ENCODE measurements at places on chromosomes 7 and 10.
A peak's percentile ranks its signal among the peaks of the same experiment; 100 is the strongest.

GRCh38 chr10:35384265-35384868 lies 48.1 kb downstream of the CCNY start:
- no peak for DNase-seq
- no peaks in the 10 kb centered on the region for H3K4me1 ChIP-seq
- H3K27me3 ChIP-seq, result no peaks in the 10 kb centered on the region
- no peak overlapping the region for H3K4me3 ChIP-seq
- H3K36me3 ChIP-seq, result no peaks in the 10 kb centered on the region
- no peak overlapping the region for H3K27ac ChIP-seq

GRCh38 chr10:8054244-8054493 lies 319 bp upstream of the GATA3 start:
- H3K4me3 ChIP-seq, result peak overlapping the region; percentile 21
- H3K4me1 ChIP-seq, result peaks cover 31% of the 10 kb centered on the region
- no peaks in the 10 kb centered on the region for H3K36me3 ChIP-seq

GRCh38 chr7:47361746-47362215 lies 220.1 kb downstream of the TNS3 start:
- no peak overlapping the region for H3K4me3 ChIP-seq
- no peak overlapping the region for H3K27ac ChIP-seq
- peak; percentile 10 for DNase-seq
- H3K27me3 ChIP-seq, result no peaks in the 10 kb centered on the region

DNA sequence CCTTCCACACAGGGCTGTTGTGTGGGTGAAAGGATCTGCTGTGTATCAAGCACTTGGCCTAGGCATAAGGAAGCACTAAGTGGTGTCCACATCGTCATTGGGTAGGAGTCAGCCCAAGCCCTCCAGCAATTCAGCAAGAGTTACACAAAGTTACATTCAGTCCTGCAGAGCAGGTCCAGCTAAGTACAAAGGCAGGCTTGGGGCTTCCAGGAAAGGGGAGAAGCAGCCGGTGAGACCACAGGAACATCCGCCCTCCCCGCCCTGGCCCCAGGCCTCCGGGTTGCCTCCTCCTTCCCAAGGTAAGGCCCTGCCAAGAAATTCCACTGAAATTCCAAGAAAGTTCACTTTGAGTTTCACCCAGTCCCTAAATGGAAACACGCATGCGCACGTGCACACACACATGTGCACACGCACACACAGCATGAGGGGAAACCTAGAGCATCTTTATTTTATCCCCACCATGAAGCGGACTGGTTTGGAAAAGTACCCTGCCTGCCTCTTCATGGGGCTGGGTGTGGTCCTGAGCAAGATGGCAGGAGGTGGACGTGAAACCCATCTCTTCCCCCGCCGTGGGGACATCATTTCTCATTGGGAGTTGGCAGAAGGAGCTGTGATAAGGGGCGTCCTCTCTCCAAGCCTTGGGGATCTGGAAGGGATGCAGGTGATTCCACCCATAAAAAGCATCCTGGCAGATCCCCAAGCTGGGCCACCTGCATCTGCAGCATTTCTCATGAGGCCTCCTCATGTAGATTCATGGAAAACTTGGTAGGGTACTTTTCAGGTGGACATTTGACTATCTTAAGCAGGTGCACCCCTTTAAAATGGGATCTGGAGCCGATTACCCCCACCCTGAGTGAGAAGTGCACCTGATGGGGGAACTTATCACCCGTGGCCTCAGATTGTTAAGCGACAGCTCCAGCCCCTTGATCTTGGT lies 69.1 kb upstream of the NANOS1 start:
- no peaks in the 10 kb centered on the region for H3K27me3 ChIP-seq
- no peak overlapping the region for H3K4me3 ChIP-seq
- no peaks in the 10 kb centered on the region for H3K36me3 ChIP-seq
- no peak overlapping the region for H3K27ac ChIP-seq

- no peaks in the 10 kb centered on the region for H3K4me1 ChIP-seq
- no peak for DNase-seq
- H3K27ac ChIP-seq, result no peak overlapping the region
Observed at GRCh38 chr10:133252223-133252552, 14.5 kb downstream of the VENTX start.

DNA sequence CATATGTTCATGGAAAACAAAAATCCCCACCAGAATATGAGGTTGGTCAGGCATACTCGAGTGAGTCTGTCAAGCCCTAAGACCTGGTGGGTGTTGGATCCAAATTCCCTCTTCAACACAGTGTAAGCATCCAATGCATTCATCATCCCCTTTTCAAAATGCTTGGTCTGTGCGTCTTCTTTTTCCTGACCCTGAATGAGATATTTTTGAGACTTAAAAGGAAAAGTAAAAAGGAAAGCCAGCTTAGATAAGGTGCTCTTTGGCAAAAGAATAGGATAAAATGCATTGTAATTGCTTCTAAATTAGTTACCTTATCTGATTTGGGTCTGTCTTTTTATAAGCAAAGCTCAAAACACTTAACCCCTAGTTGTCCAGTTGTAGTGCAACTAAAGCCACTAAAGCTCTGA lies 331.5 kb downstream of the PTEN start:
- no peak overlapping the region for H3K4me3 ChIP-seq
- no peak for DNase-seq
- no peaks in the 10 kb centered on the region for H3K27me3 ChIP-seq
- no peak overlapping the region for H3K27ac ChIP-seq
- H3K36me3 ChIP-seq, result no peaks in the 10 kb centered on the region

DNA sequence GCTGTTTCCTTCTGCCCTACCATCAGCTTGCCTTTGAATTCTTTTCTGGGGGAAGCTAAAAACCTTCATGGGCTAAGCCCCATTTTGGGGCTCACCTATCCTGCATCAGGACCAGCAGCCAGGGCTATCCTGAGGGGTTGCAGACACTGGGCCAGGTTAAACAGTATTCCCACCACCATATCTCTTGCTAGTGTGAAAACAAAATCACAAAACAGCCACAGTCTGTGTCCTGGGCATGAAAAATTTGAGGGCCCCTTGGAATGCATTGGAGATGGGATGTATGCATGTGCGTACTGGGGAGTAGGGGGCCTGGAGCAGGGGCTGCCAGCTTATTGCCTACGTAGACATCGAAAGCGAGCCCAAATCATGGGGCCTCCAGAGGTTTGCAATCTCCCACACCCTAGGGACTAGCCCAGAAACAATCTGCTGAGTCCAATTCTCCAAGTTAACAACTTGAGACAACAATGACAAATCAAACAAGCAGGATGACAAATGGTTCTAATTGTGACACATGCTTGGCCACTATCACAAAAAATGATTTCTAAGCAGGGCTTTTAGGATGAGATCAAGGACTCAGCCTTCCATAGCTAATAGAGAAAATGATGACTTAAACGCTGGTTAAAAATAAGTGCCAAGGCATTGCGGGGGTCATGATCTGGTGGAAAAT lies 557.1 kb downstream of the KCNMA1 start:
- DNase-seq, result no peak
- peaks cover 10% of the 10 kb centered on the region for H3K4me1 ChIP-seq
- H3K27me3 ChIP-seq, result no peaks in the 10 kb centered on the region
- no peak overlapping the region for H3K27ac ChIP-seq

DNA sequence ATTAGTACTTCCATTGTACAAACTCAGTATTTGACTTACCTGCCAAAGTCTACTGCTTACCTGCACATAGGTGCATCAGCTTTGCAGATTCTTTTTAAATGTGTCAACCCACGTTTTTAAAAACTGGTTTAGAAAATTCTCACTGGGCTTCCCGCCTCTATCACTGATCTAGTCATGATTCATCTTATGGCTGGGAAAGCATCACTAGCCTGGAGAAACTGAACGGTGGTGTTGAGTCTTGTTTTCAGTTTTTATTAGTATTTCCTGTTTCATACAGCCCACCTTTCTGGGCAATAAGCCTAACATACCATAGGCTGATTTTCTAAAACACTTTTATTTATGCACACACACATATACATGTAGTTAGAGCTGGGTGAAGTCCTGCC lies 19.7 kb downstream of the DOCK1 start:
- DNase-seq, result no peak
- no peak overlapping the region for H3K27ac ChIP-seq
- no peak overlapping the region for H3K4me3 ChIP-seq
- no peaks in the 10 kb centered on the region for H3K4me1 ChIP-seq
- H3K36me3 ChIP-seq, result no peaks in the 10 kb centered on the region

- peak overlapping the region; percentile 72 for H3K4me3 ChIP-seq
- H3K4me1 ChIP-seq, result no peaks in the 10 kb centered on the region
- H3K27ac ChIP-seq, result peak overlapping the region; percentile 82
- H3K27me3 ChIP-seq, result peaks cover 3% of the 10 kb centered on the region
Observed at GRCh38 chr10:7408291-7409044, 2.4 kb downstream of the SFMBT2 start.

DNA sequence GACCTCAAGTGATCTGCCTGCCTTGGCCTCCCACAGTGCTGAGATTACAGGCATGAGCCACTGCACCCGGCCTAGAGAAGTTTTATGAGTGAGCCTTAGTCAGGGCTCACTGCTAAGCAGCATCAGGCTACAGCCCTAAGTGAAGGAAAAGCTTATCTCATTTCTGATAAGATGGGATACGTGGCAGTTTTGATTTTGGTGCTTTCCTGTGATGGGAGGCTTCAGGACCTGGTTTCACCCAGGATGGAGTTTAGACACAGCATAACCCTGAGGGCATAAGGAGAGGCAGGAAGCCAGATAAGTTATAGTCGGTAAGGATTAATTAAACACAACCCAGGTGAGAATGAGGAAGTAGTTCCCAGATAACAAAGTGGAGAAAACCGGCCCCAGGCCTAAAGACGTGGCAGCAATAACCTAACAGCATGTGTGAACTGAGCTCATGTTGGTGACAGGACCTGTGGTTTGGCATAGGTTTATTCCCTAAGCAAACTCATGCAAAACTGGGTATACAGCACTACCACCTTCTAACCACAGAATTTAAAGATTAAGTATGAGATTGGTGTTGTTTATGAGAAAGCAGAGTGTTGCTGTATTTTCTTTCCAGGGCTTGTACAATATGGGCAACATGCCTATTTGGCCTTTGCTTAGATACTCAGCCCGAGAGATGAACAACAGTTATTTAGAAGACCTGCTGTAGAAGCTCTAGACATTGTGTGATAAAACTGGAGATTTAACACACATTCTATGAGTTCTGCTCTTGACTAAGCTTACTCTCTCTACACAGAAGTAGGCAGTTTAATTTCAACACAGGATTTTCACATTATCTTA lies 119.4 kb downstream of the COL28A1 start:
- H3K36me3 ChIP-seq, result no peaks in the 10 kb centered on the region
- no peaks in the 10 kb centered on the region for H3K4me1 ChIP-seq
- H3K27me3 ChIP-seq, result no peaks in the 10 kb centered on the region

DNA sequence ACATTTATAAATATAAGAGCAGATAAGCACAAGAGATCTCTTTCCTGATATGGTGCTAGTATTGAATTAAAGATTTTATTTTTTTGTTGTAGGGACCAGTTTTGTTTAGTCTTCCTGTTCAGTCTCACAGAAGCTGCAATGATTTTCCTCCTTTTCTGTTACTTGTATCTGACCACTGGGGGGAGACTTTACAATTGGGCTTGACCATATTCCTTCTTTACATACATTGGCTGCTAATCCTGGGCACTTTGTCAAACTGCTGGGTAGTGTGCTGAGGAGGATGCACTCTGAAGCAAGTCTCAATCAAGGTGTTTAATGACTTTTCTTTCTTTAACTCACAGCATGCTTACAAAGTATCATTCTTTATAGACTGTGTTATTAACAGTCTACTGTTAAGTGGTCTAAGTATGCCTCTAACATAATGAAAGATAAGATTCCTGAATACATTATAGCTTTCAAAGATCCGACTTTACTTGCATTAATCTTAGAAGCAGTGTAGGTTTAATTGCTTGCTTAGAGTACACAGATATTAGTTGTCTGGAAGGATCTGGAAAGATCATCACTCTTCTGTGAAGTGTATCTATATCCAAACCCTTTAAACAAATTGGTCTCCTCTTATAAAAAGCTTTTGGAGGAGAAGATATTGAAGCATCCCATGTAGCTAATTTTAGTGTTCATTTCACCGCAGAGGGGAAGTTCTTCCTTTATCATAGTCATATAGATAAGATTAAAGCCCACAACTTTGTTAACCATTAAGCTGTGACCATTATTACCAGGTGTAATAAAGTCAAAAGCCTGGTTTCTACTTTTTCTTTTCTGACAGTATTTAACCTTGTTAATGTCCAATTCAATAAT lies 3.1 kb downstream of the PALS2 start:
- no peaks in the 10 kb centered on the region for H3K27me3 ChIP-seq
- no peak overlapping the region for H3K27ac ChIP-seq
- H3K36me3 ChIP-seq, result no peaks in the 10 kb centered on the region
- DNase-seq, result no peak
- H3K4me1 ChIP-seq, result peaks cover 6% of the 10 kb centered on the region

DNA sequence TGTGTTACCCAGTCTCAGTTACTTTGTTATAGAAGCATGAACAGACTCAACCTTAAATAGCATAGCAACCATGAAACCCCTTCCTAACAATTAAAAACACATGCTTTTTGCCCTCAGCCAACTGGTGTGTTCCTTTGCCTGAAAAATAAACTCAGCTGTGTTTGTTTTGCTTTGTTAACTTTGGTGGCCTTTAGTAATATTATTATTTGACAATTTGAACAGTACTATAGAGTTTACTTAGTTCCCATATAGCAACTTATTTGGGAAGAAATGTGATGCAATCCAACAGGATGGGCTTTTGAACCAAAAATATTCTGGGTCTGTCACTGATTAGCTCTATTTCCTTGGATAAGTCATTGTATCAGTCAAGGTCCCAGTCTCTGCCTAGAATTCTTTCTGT lies 22.5 kb upstream of the MKLN1 start:
- no peak for DNase-seq
- H3K27me3 ChIP-seq, result no peaks in the 10 kb centered on the region
- H3K4me1 ChIP-seq, result no peaks in the 10 kb centered on the region
- no peak overlapping the region for H3K27ac ChIP-seq
- H3K36me3 ChIP-seq, result no peaks in the 10 kb centered on the region

DNA sequence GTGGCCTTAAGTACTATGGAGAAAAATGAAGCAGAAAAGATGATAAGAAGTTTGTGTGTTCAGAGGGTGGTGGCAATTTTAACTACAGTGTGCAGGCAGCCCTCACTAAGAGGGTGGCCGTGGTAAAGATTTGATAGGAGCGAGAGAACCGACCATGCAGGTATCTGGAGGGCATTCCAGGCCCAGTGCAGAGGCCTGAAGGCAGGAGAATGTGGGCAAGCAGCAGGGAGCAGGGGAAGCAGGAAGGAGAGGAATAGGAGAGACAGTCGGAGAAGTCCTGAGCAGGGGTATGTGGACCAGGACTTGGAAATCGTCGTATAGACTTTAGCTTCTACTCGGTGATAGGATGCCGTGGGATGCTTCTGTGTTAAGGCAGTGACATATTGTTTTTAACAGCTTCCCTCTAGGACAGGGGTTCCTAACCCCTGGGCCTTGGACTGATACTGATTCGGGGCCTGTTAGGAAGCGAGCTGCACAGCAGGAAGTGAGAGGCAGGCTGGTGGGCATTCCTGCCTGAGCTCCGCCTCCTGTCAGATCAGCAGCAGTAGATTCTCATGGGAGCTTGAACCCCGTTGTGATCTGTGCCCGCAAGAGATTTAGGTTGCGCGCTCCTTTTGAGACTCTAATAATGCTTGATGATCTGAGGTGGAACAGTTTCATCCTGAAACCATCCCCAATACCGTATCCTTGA lies 227.2 kb downstream of the CCDC3 start:
- H3K36me3 ChIP-seq, result no peaks in the 10 kb centered on the region
- H3K27me3 ChIP-seq, result no peaks in the 10 kb centered on the region
- no peak overlapping the region for H3K4me3 ChIP-seq
- no peaks in the 10 kb centered on the region for H3K4me1 ChIP-seq
